ENCODE measurements at places on chromosomes 3 and 15. TPM values are rescaled to one million over a fixed set of nuclear protein-coding genes. Genes with fewer than 3 reads are reported as not detected.

GRCh38 chr3:187946981-187947380 is 201.7 kb upstream of the BCL6 start:
- H3K27ac ChIP-seq = no peak overlapping the region
- no peaks in the 10 kb centered on the region for H3K36me3 ChIP-seq
- DNase-seq = no peak
- peaks cover 14% of the 10 kb centered on the region for H3K27me3 ChIP-seq

DNA sequence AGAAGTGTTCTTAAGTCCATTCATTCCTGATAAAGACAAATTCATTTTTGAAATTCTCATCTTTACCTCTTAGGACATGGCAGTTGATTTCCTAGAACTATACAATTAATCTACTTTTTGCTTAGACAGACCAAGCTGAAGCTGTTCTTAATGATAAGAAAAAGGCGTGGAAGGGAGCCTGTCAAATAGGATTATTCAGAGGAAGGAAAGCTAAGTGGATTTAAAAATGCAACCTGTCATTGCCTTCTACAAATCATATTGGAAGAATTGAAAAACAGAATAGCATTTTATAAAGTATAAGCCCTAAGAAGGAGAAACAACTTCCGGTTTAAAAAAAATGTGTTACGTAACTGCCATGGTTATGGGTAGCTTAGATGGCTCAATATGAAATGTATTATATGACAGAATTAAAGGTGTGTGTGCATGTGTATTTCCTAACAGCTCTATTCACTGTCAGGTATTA is 81.2 kb upstream of the RAP2B start:
- no peaks in the 10 kb centered on the region for H3K36me3 ChIP-seq
- H3K4me3 ChIP-seq = no peak overlapping the region
- peaks cover 2% of the 10 kb centered on the region for H3K4me1 ChIP-seq
- DNase-seq = no peak

- no peak overlapping the region for H3K4me3 ChIP-seq
- no peaks in the 10 kb centered on the region for H3K36me3 ChIP-seq
- no peaks in the 10 kb centered on the region for H3K27me3 ChIP-seq
- DNase-seq = no peak
- peak overlapping the region; percentile 45 for H3K27ac ChIP-seq
Observed at GRCh38 chr15:73941449-73941848, 15.2 kb downstream of the LOXL1 start.

- DNase-seq = no peak
Observed at GRCh38 chr15:52496776-52497470, 31.8 kb downstream of the MYO5A start.

GRCh38 chr3:141261472-141262307 is 30.1 kb downstream of the PXYLP1 start:
- H3K36me3 ChIP-seq = peaks cover 12% of the 10 kb centered on the region
- no peak overlapping the region for H3K4me3 ChIP-seq
- H3K27me3 ChIP-seq = no peaks in the 10 kb centered on the region
- peaks cover 5% of the 10 kb centered on the region for H3K4me1 ChIP-seq
- no peak overlapping the region for H3K27ac ChIP-seq

The LRRC31 gene
- 0.67 TPM for total RNA-seq

The CCDC9B gene
- 0.11 TPM for total RNA-seq

The DMXL2 gene
- total RNA-seq = 43.3 TPM
